ENCODE measurements at places on chromosomes 11 and 22.

DNA sequence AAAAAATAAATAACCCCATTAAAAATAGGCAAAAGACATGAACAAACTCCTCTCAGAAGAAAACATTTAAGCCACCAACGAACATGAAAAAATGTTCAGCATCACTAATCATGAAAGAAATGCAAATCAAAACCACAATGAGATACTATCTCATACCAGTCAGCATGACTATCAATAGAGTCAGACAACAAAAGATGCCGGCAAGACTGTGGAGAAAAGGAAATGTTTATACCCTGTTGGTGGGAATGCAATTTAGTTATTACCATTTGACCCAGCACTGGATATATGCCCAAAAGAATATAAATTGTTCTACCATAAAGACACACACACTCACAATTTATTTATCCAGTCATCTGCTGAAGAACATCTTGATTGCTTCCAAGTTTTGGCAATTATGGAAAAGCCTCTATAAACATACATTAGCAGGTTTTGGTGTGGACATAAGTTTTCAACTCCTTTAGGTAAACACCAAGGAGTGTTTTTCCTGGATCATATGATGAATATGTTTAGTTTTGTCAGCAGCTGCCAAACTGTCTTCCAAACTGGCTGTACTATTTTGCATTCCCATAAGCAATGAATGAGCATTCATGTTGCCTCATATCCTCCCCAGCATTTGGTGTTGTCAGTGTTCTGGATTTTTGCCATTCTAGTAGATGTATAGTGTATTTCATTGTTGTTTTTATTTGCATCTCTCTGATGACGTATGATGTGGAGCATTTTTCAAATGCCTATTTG is 28.0 kb downstream of the OR8D1 start:
- DNase-seq: no peak

DNA sequence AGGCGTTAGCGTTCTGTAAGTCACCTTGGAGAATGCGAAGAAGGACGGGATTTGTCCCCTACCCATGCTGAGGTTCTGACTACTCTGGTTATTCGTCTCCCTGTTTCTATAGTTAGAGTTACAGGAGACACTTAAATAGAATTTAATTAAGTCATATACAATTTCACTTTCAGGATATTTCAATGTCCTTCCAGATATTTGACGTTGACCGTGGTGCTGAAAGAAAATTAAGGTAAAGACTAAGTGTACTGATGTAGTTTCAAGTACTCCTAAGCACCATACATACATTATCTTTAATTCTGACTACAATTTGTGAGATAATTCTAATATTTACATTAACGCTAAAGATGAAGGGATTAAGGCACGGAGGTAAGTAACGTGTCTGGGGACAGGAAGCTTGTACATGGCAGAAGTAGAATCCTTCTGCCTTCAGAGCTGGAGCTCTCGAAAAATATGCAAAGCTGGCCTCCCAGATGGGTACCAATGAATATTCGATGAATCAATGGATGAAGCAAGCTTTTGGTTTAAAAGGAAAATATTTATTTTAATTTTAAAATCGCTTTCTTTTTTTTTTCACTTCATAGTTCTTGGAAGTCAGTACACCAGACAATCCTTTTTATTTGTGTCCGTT is 539 bp upstream of the SLC36A4 start:
- peak; percentile 48 for DNase-seq

GRCh38 chr22:23123804-23124254 is 18.0 kb downstream of the RSPH14 start:
- no peak for DNase-seq

DNA sequence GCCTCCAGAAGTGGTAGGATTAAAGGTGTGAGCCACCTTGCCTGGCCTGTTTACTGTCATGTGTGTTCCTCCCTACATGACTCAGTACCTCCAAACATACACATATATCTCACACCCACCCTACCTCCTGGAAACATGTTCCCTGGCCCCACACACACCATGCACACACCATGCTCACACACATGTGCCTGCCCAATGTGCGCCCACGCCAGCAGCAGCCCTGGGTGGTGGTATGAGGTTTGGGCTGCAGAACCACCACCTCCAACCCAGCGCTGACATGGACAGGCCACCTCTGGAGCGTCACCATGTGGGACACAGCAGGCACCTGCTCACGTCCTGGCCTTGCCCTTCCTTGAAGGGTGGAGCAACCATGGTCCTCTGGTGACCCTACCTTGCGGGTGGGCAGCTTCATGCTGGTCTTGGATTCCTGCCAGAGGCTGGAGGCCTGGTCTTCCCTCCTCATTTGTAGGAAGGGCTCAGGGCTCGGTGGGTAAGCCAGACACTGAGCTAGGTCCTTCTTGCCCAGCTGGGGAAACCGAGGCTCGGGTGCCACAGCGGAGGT is 37.9 kb downstream of the KIAA1671 start:
- no peak for DNase-seq

GRCh38 chr11:46991391-46991790 is 54.8 kb downstream of the CSTPP1 start:
- DNase-seq: no peak

DNA sequence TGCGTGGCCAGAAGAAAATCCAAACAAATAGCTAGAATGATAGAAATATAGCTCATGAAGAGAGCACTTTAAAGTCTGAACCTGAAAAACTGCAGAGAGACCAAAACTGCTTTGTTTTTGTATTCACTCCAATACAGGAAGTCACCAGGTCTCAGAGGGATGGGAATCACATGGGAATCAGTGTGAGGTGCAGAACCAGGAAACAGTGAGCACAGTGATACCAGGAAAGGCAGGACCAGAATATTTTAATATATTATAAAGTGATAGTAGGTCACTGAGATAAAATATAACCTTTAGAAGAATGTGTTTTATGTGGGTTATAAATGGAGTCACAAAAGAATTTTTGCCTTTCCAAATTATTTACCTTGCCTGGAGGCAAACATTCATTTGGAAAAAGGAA is 277.3 kb downstream of the CASP12 start:
- no peak for DNase-seq

- DNase-seq: peak; percentile 3
Measured at GRCh38 chr11:22730319-22730718, 63.9 kb downstream of the GAS2 start.

DNA sequence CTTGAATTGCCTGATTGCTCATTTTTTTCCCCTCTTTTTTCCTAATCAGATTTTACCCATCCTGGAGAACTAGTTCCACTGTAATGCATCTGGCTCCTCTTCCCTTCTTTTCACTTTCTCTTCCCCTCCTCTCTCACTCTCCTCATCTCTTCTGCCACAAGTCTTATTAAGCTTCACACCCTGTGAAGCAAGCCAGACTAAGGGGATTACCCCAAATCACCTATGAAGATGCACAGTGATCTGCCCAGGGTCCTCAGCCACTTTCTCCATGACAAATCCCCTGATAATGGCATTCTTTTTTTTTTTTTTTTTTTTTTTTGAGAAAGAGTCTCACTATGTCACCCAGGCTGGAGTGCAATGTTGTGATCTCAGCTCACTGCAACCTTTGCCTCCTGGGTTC is 11.2 kb downstream of the UBASH3B start:
- no peak for DNase-seq

DNA sequence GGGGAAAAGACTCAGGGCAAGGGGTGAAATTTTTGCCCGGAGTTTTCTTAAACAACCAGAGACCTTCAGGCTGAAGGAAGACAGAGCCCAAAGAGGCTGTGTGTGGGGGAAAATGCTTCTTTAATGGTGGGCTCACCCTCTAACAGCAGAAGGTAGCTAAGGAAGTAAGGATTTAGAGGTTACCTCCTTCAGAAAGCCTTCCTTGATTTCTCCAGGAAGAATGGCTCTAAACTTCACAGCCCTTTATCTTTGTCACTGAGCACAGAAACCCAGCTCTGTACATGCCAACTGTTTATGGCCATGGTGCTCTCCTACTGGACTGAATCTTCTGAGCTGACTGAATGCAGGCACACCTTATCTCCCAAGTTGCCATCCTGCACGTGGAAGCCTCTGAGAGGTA is 196.0 kb downstream of the TENM4 start:
- no peak for DNase-seq

DNA sequence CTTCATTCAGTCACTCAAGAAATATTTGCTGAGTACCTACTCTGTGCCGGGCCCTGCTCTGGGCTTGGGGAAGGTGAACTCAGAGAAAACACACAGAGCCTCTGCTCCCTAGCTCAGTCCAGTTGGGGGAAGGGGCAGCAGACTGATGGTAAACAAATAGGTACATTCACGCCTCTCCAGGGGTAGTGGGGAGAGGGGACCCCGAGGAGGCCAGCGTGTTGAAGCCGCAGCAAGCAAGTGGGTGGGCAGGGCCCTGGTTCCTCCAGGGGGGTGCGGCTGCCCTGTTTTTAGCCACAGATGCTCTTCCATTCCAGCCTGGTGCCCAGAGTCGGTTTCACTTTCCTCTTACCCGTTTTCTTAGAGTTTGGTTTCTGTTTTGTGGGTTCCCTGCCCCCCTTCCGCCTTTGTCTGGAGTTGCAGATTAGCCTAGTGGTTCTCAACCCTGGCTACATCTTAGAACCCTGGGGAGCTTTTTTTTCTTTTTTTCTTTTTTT is 8.7 kb downstream of the DRAP1 start:
- no peak for DNase-seq

GRCh38 chr11:72069200-72069599 is 11.1 kb downstream of the NUMA1 start:
- no peak for DNase-seq

- peak; percentile 53 for DNase-seq
Measured at GRCh38 chr22:20240900-20241299, 27.2 kb downstream of the RTN4R start.
